A549 (cell line): ENCODE measurements at places on chromosomes 3 and 15.

- no peak for DNase-seq
Measured at GRCh38 chr3:101151286-101151913, 158.2 kb upstream of the ABI3BP start.

GRCh38 chr3:72295962-72296450 is 511.1 kb upstream of the PROK2 start:
- DNase-seq, result no peak

- DNase-seq, result no peak
Measured at GRCh38 chr15:38534691-38535090, 29.9 kb downstream of the RASGRP1 start.

DNA sequence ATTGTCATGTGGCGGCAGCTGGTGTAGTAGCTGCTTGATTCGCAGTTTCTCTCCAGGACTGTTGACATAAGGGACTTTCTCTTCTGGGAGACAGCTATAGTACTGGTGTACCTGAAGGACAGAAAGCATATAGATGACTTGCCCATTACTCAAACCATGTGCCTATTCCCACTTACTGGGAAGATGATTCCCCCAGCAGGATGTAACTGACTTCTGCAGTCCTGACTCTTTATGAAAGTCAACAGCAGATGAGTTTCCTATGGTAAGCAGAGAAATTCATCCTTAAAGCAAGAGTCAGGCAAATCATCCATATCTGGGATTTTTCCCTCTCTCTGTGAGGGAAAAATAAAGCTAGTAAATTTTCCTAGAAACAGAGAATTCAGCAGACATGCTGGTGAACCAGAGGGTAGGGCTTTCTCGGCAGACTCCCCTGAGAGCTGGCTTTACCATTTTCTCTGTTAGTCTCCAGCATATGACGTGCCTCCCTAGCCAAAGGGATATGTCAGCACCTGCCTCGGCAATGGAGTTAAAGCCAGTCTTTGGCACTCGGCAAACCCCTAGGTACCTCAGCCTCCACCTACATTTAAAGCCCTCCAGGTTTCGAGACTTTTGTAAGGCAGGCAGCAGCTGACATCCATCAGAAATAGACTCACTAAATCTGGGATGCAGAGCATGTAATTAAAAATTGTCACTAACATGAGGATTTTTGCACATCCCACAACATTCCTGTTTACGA is 62.1 kb downstream of the PRICKLE2 start:
- DNase-seq, result no peak

DNA sequence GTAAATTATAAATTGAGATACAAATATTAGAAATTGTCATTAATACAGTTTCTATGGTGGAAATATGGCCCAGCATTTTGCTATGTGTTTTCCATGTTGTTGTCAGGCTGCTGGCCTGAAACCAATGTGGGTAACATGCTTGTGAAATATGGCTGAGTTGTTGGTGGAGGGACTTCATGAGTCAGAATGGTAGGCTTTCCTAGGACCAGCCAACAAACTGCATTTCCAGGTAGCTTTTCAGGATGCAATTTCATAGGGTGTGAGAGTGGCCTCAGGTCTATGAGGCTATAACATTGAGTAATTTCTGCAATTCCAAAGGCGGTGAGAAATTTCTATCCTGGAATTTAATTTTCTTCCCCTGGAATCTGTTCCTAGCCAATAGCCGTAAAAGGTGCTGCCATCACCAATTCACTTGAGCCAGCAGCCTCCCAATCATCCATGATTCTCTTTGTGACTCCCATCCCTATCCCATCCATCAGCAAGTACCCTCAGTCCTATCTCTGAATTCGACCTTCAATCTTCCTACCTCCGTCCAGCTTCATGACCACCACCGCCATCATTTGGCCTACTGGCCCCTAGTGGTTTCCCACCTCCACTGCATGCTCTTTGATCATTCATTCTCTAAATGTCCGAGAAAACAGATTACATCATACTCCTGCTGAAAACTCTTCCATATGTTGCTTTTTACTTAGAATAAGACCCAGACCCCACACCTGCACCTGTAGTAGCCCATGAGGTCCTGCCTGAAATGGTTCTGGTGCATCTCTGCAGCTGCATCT is 276.6 kb upstream of the CFAP20DC start:
- DNase-seq, result peak; percentile 9

DNA sequence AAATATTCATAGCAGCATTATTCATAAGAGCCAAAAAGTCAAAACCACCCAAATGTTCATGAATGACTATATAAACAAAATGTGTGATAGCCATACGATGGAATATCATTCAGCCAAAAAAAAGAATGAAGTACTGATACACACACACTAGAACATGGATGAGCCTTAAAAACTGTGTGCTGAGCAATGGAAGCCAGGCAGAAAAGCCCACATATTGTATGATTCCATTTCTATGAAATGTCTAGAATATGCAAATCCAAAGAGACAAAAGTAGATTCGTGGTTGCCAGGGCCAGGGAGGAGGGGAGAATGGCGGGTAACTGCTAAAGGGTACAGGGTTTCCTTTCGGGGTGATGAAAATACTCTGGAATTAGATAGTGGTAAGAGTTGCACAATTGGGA is 37.2 kb upstream of the LINGO1 start:
- DNase-seq, result no peak

GRCh38 chr3:9279966-9280365 is 30.5 kb upstream of the SRGAP3 start:
- peak; percentile 8 for DNase-seq

- no peak for DNase-seq
Measured at GRCh38 chr3:40780291-40780924, 255.6 kb downstream of the ZNF621 start.

- DNase-seq, result no peak
Measured at GRCh38 chr3:152226176-152226575, 42.6 kb upstream of the MBNL1 start.

GRCh38 chr3:40247714-40248454 is 61.6 kb upstream of the EIF1B start:
- no peak for DNase-seq
